ENCODE measurements at places on chromosomes 13 and 19. TPM values are rescaled to one million over a fixed set of nuclear protein-coding genes. Genes with fewer than 3 reads are reported as not detected.

The SMAD9 gene
- not detected for total RNA-seq

The ZNF792 gene
- 7.6 TPM for total RNA-seq

The SYDE1 gene
- total RNA-seq, result 0.26 TPM

The ICAM3 gene
- 228 TPM for total RNA-seq

The RAB3A gene
- 7.2 TPM for total RNA-seq

The ZNF175 gene
- total RNA-seq, result 16.9 TPM

The ZNF568 gene
- total RNA-seq, result 10.1 TPM
